ENCODE measurements at places on chromosomes 16 and 17.

- DNase-seq: no peak
These were observed 79.6 kb upstream of the TEKT1 start for GRCh38 chr17:6910987-6911603.

GRCh38 chr16:10940501-10941079 lies 1.7 kb downstream of the DEXI start:
- no peak for DNase-seq

- no peak for DNase-seq
These were observed 770 bp downstream of the CCNF start for GRCh38 chr16:2429771-2430663.

- DNase-seq: no peak
These were observed 122.0 kb downstream of the COPRS start for GRCh38 chr17:31736855-31737625.

DNA sequence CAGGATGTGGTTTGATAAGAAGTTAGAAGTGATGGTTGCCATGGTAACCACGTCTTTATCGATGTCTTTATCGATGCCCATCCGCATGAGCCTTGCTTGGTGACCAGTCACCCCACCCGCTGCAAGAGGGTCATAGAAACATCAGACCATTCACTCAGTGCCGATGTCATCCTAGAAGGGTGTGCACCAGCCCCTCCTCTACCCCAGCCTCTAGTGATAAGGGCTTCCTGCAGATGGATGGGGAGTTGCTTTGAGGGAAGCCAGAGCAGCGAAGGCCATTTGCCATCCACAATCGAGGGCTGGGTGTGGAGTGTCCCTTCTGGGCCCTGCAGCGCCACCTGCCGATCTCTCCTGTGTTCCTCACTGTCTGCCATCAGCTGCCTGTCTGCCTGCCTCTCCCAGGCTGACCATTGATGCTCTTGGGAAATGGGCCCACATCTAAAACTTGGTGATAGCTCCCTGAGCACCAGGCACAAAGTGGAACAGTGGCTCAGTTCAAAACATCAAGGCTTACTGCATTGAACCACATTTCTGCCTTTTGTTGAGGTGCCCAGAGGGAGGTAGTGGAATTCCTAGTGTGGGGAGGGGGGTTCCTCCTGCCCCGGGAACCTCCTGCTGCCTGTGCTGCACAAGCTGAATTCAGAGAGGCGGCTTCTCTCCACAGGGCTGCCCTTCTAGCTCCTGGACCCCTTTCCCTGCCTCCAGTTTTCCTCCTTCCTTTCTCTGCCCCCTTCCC lies 8.9 kb downstream of the CALB2 start:
- DNase-seq: peak; percentile 55

DNA sequence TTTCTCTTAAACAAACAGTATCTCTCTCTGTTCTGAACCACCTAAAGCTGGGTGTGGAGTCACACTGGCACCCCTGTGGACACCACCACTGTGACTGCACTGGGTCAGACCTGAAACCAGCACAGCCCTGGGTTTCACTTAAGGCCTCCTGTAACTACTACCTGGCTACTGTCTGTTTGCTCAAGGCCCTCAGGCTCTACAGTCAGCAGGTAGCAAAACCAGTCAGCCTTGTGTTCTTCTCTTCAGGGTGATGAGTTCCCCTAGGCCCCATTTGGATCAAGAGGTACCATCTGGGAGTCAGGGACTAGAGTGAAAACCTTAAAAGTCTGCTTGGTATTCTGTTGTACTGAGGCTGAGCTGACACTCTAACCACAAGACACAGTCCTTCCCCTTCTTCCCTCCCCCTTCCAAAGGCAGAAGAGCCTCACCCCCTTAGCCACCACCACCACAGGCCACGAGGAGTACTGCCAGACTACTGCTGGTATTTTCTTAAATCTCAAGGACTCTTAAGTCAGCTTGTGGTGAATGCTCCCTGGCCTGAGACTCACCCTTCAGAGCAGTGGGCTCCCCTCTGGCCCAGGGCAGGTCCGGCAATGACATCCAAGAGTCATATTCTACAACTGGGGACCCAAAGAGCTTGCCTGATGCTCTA lies 153.2 kb upstream of the MON1B start:
- no peak for DNase-seq

DNA sequence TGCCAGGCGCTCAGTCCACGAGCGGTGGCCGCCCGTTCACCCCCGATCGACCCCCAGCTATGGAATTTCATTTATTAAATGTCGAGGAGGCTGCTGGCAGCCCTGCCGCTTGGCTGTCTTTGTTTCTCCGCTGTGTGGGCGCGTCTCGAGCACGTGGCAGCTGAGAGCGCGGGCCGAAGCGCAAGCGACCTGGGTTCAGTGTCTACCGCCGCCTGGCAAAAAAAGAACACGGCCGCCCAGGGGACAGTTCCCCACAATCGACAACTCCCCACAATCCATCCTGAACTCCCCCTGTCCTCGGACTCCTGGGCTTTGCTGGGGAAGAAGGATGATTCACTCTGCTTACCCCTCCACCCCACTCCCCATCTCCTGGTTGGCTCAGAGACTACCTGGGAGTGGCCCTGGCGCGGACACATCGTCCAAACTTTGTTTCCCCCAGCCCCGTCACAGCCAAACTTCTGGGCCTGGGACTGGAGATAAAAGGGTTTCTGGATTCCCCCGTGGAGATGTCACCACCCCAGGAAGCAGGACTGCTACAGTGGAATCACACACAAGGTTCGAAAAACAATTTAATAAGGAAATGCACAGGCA lies 1.7 kb upstream of the ANKRD13B start:
- DNase-seq: peak; percentile 63

GRCh38 chr16:81478876-81479511 lies 34.4 kb downstream of the CMIP start:
- peak; percentile 35 for DNase-seq

GRCh38 chr17:78764871-78765270 lies 17.2 kb downstream of the CYTH1 start:
- DNase-seq: no peak

DNA sequence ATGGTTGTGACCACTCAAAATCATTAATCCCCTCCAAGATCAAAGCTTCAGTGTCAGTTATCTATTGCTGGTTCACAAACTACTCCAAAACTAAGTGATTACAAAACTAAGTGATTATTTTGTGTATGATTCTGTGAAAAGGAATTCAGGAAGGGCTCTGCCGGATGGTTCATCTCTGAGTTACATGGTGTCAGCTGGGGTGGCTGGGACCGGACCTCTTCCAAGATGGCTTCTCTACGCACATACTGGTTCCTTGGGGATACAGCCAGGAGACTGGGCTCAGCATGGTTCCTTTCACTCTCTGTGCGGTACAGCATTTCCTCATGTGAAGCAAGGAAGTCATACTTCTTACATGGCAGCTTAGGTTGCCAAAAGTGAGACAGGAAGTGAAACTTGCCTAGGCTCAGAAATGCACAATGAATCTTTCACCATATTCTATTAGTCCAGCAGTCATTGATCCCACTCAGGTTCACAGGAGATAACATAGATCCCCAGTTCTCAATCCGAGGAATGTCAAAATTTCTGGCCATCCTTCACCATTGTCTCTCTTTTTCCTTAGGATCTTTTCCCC lies 97.9 kb upstream of the IRX6 start:
- DNase-seq: no peak

Data from stimulated activated naive CD8-positive, alpha-beta T cell treated with anti-CD3 and anti-CD28 coated beads, Interleukin-15, Interleukin-2, amounts not matched to agents 100 U/mL and 50 U/mL, for 24 hours (primary cell).